ENCODE measurements at places on chromosomes 1 and 21.
A peak's percentile ranks its signal among the peaks of the same experiment; 100 is the strongest.

DNA sequence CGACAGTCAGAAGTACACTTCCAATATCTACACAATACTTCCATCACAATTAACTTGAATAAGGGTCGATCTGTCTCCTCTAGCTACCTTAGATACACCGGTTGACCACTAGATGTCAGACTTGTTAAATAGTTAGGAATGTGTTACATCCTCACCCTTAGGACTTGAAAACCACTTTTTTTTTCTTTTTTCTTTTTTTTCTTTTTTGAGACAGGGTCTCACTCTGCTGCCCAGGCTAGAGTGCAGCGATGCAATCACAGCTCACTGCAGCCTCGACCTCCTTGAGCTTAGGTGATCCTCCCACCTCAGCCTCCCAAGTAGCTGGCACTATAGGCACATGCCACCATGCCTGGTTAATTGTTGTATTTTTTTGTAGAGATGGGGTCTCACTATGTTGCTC is 120.4 kb upstream of the GREM2 start:
- peak; percentile 14 for DNase-seq

GRCh38 chr21:42566524-42567213 is 53.0 kb downstream of the SLC37A1 start:
- no peak for DNase-seq

- no peak for DNase-seq
These were observed 1.0 kb downstream of the MANEAL start for GRCh38 chr1:37794372-37795339.

DNA sequence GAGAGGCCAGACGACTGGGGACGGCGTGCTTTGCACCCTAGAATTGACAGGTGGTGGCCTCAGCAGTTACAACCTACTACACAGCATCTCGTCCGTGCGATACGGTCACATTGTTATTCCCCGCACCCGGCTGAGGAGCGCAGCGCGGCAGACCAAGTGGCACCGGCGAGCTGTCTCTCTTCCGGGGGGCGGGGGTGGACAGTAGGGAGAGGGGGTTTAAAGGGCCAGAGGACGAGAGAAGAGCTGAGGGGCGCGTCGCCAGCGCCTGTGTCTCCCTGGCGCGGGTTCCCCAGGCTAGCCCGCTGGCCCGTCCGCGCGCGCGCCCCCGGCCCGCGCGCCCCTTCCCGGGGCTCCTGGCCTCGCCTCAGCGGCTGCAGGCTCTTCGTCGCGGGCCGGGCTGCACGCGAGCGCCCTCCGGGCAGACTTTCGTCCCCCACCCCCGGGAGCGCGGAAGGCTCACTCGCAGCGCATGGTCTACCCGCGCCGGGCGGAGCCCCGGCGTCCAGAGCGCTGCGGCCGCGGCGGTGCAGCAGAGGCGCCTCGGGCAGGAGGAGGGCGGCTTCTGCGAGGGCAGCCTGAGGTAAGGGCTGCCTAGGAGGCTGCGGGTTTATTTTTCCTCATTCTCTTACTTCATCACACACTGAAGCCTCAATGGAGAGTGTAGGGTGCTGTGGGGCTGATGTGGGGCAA is at the start of gene PDE4B:
PDE4B (plus strand) TSS at position 227 of the 690 bp plus-strand sequence.
- DNase-seq = no peak

GRCh38 chr1:101420406-101420805 is 183.6 kb downstream of the S1PR1 start:
- no peak for DNase-seq

DNA sequence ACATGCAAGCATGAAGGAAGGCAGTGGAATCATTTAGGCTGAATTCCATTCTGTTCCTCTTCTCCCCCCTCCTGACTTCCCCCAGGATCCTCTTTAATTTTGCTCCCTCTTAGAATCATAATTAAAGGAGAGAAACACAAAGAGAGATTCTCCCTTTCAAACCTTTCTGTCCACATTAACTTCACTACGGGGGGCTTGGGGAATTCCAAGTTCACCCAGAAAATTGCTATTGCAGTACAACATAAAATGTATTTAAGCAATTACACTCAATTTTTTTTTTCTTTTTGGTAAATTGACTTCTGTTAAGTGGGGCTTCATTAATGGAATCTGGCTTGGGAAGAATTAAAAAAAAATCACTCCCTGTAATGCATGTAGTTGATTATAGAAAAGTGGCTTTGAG is 13.4 kb upstream of the HMGB4 start:
- no peak for DNase-seq

- DNase-seq = no peak
These were observed 26.1 kb upstream of the UMODL1 start for GRCh38 chr21:42044871-42045495.
